ENCODE measurements at places on chromosomes 12 and 14.

GRCh38 chr14:103908580-103908979 lies 19.7 kb upstream of the TDRD9 start:
- DNase-seq: peak; percentile 33

DNA sequence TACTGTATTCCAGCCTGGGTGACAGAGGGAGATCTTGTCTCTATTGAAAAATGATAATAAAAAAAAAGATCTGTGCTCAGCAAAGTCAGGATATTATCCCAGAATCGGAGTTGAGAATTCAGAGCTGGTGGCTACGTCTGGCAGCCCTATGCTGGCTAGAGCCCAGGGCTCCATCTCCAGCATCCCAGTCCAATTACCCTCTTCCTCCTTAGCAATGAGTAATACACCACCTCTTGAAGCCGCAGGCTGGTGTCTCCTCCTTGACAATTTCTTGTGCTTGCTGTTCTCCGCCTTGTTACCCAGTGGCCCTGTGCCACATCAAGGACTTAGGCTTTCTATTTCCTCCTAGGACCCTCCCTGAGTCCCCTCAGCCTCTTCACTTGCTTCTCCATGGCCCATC lies 38.4 kb upstream of the DDX11 start:
- DNase-seq: no peak

DNA sequence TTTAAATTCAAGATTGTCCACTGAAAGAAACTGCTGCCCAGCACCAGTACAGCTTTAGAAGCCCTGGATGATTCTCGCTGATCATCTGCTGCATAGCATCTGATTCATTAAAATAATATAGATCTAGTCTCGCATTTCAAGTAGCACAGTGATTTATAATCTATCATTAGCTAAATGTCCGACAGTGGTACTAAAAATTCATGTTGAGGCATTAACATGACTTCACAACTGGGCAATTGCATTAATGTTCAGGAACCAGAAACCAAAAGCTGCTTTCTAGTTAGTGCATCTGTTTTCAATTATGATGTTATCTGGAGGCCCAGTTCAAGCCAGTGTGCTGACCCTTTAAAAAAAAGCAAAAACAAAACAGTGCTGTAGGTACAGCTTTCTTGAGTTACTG lies 1987.2 kb upstream of the SEL1L start:
- DNase-seq: no peak

- no peak for DNase-seq
Observed at GRCh38 chr14:103552011-103552845, 10.2 kb downstream of the BAG5 start.

DNA sequence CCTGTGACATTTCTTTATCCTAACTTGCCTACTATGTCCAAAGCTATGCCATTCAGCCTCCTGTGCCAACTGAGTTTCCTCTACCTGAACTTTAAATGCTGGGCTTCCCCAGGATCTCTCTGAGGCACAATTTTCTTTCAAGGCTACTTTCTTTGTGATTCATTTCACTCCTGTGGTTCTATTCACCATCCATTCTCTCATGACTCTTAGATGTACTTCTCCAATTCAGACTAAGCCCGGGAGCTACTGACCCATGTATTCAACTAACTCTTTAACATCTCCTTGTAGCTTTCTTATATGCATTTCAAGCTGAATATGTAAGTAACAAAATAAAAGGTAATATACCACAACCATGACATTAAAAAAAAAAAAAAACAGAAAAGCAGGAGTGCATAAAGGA lies 738.9 kb upstream of the USP15 start:
- DNase-seq: no peak

DNA sequence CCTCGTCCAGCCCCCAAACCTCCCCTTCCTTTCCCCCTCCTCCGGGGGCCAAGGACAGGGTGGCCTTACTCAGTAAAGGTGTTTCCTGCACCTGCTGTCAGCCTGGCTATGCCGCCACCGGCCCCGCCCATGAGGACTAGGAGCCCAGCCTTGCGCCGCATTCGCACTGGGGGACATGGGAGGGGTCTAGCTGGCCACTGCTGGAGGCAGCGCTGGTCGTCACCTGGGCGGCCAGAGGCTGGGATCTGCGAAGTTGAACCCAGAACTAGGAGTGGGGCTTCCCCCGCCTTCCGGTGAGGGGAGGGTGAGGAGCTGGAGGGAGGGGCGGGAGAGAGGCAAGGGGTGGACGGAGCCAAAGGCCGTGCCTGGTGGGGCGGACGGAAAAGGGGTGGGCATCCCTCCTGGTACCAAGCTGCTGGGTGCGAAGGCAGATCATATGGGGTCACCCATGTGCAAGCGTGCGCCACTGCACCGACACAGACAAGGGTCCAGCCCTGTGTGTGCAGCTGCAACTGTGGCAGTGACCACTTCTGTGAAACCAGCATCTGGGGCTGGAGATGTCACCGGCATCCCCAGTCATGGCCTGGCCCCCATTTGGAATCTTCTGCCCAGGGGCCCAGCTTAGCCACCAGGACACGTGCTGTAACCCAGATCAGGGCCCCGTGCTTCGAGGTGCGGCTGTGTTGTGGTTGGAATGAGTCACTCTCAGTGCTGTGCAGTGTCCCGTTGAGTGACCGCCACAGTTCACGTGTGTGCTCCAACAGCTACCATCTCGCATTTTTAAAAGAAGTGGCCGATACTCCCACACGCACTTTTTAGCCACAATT lies 8.5 kb downstream of the AMN start:
- no peak for DNase-seq

- DNase-seq: no peak
Observed at GRCh38 chr14:79404874-79405511, 806.3 kb downstream of the DIO2 start.

DNA sequence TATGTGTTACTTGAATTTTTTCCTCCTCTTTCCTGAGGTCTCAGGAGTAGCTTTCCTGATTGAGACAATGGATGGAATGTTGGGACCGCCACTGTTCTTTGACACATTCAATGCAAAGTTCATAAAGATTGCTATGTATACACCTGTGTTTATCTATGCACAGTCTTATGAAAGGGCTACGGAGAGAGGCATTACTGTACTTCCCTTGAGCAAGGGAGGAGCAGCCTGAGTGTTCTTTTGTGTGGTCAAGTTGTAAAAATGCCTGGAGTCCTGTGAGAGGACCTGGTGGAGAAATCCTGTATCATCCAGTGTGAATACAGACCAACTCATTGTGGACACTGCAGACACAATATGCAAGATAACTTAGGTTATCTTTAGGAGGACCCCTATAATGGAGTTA lies 1.2 kb downstream of the SRGAP1 start:
- DNase-seq: no peak

DNA sequence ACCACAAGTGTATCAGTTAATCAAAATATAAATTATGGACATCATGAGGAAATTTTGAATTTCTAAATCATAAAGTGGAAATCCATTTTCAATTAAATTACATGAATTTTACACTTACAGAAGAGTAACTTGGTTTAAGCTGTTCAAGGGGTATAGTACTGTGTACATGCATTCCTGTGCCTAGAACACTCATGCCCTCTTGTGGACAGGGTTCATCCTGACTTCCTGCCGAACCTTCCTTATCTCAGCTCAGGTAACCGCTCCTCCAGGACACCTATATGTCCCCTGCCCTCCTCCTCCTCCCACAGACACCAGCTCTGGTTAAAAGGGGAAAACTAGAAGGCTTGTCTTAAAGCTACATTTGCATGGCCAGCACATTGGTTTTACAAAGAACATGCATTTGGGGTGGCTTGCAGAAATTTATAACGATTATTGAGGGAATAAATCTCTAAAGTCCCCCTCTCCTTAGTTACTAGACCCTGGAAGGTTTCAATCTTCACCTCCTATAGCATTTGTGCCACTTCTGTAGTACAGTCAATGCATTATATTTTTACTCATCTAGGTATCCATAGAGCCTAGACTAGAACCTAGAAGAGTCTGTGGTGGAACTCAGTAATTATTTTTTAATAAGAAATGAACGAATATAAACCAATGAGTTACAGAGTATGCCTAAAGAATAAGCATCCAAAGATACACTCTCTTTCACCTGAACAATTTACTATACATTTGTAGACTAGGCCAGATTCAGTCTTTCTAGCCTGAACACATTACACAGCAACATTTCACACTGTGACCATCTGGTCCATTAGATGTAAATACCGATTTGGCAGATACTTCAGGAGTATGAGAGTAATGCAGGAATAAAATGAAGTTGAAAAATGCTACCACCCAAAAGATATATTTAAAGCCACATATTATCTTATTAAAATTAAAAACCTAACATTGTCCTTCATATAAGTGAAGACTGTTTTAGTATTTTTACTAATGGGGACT lies 345.6 kb downstream of the PAWR start:
- no peak for DNase-seq

DNA sequence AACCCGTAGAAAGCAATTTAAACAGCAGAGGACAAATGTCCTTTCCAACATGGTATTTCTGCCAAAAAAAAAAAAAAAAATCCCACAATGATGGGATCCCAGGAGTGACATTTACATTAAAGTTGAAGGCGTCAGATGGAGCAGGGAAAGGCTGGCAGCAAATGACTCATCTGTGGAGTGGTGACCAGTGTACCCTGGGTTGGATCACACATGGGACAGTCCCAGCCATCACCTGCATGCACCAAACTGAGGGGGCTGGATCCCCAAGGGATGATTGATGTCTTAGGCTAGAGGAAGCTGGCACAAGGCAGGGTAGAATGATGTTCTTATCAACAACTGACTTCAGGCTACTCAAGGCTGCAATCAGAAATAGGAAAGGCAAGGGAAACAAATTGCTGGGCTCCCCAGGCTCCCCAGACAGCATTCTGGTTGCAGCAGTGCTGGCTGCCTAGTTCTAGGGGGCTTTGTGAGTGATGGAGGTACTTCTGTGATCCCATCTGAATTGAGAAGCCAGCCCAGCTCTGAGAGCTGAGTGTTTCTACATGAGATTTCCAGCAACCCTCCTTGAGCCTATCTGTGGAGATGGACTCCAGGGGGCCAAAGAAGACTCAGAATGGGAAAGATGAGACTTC lies 117.9 kb downstream of the DPF3 start:
- DNase-seq: no peak

GRCh38 chr14:102469261-102469660 lies 40.3 kb downstream of the ANKRD9 start:
- DNase-seq: no peak

DNA sequence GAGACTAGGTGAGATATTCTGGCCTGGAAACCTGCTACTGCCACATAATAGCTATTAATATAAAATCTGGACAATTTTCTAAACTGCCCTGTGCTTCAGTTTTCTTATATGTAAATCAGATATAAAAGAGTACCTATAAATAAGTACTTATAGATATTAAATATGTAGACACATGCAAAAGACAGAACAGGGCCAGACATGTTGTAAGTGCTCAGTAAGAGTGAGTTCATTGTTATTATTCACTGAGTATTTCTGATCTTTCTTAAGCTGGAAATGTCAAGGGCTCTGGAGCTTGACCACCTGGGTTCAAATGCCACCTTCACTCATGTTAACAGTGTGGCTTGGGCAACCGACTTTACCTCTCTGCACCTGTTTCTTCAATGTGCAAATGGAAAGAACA lies 179.8 kb downstream of the GALC start:
- no peak for DNase-seq

- DNase-seq: no peak
Observed at GRCh38 chr12:124901003-124901402, 13.4 kb downstream of the UBC start.

- no peak for DNase-seq
Observed at GRCh38 chr14:99067141-99067920, 204.7 kb downstream of the BCL11B start.

DNA sequence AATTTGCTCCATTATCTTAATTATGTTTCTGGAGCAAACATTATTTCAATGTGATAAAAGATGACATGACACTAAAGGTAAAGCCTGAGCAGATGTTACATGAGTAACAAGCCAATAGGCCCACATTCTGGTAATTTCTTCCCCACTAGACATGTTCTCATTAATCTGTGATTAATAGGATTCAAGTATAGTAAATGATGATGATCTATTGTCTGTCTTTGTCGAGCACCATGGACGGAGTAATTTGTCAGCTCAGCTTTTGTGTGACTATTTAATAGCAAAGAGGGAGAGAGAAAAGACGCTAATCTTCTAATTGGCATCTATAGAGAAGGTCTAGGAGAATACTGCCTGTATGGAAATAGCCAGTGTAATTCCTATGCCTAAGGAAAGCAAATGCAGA lies 62.2 kb upstream of the INSM2 start:
- DNase-seq: no peak

GRCh38 chr12:107340898-107341297 lies 247.5 kb upstream of the CRY1 start:
- no peak for DNase-seq

GRCh38 chr14:37098132-37098531 lies 74.3 kb downstream of the SLC25A21 start:
- DNase-seq: no peak

DNA sequence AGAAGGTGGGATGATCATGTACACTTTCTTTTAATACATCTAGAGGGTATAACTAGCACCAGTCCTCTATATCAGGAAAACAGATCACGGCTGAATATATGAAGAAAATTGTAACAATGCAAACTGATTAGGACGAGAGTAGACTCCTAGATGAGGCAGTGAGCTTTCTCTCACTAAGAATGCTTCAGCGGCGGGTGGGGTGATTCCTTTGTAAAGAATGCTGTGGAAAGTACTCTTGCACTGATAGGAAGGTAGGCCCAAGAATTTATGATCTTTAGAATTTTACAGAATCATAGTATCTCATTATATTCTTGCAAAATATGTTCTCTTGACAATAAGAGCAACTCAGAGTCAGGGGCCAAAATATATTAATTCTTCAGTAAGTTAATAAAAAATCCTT lies 133.0 kb downstream of the LMNTD1 start:
- no peak for DNase-seq

GRCh38 chr14:100547633-100548294 lies 39.5 kb downstream of the BEGAIN start:
- peak; percentile 46 for DNase-seq

GRCh38 chr12:32025906-32026305 lies 66.7 kb downstream of the RESF1 start:
- peak; percentile 50 for DNase-seq

DNA sequence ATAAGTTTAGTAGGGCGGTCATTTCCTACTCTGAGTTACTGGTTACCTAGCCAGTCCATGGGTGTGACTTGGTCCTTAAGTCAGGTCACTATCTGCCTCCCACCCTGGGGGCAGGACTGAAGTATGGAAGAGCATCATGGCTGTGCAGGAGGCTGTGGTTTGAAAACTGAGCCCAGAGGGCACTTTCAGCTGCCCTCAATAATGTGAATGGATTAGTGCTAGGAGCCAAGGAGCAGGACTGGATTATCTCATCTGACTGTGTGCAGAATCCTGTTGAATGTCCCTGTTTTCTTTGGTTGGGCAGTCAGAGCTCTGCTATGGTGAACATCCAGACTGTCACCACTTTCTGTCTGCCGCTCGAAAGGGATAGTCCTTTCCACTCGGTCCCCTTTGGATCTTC lies 1.6 kb downstream of the ATXN7L3B start:
- no peak for DNase-seq

DNA sequence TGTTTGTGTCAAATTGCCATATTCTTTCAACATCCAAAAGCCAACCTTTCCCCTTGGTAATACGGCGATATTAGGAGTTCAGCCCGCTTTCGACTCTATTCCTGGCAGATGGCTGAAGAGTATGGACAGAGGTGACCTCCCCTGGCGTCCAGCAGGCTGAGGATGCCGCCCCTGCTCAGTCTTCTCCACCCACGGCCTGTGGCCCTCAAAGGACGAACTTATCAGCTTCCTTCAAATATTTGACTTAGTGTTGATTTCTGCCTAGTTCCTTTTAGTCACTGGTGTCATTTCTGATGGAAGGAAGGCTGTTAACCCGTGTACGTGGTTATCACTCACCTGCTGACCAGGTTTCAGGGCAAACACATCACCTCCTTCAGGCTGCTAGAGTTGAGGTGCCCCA lies 65.0 kb downstream of the TESC start:
- no peak for DNase-seq

GRCh38 chr12:121791671-121792551 lies 1.6 kb downstream of the RHOF start:
- peak; percentile 68 for DNase-seq
